Caki2 (cell line): ENCODE measurements at places on chromosomes 1 and 21. TPM values are rescaled to one million over a fixed set of nuclear protein-coding genes. Genes with fewer than 3 reads are reported as not detected.
A peak's percentile ranks its signal among the peaks of the same experiment; 100 is the strongest.

Gene ASPM
- total RNA-seq, result 14.5 and 21.4 TPM in 2 replicates

Gene ALPL
- 0.14 and 1.9 TPM in 2 replicates for total RNA-seq

- DNase-seq, result no peak
Observed at GRCh38 chr1:67298762-67299161, 8.9 kb upstream of the IL12RB2 start.

- no peak for DNase-seq
Observed at GRCh38 chr1:186623551-186623950, 56.7 kb downstream of the PTGS2 start.

Gene ENAH
- 69.6 and 87.9 TPM in 2 replicates for total RNA-seq

Gene GJC2
- total RNA-seq, result 0.10 TPM in 1 of 2 replicates, not detected in the other

Gene ITGB2
- 11.9 and 12.5 TPM in 2 replicates for total RNA-seq

DNA sequence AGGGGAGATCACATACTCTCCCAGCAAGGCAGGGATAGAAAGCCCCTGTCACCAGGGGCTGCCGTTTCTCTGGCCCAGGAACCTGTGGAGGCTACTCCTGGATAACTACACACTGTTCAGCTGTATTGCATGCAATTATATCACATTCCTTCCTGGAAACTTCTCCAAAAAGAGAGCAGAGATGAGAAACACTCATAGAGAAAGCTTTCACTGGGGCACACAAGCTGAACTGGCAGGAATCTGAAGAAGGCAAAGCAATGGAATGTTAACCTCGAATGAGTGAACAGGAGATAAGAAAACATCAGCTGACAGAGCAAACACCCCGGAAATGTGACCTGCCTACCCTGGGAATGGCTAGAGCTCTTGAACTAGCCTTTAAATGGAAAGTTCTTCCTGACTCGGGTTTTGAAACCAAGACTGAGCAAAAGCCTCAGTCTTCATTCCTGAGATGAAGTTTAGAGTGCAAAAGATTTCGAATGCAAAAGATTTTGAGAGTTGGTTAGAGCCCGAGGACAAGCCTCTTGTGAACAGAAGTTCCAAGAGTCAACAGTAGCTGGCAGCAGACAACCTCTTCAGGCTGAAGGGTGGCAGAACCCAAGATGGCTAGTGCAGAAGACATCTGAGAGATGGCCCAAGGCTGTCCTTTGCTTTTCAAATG lies 32.3 kb downstream of the CCN1 start:
- peak; percentile 83 for DNase-seq

Gene LIN28A
- not detected in 2 replicates for total RNA-seq

Gene TOMM20
- 104 and 111 TPM in 2 replicates for total RNA-seq

GRCh38 chr1:29632806-29633615 lies 396.7 kb downstream of the PTPRU start:
- DNase-seq, result no peak

GRCh38 chr1:78570539-78570938 lies 49.7 kb upstream of the IFI44L start:
- no peak for DNase-seq

- DNase-seq, result no peak
Observed at GRCh38 chr1:98733782-98734112, 72.2 kb downstream of the SNX7 start.

GRCh38 chr1:151885479-151885878 lies 23.8 kb downstream of the THEM4 start:
- no peak for DNase-seq

- DNase-seq, result no peak
Observed at GRCh38 chr1:37151789-37152188, 117.5 kb upstream of the GRIK3 start.

Gene DISC1
- total RNA-seq, result 0.91 and 3.5 TPM in 2 replicates

DNA sequence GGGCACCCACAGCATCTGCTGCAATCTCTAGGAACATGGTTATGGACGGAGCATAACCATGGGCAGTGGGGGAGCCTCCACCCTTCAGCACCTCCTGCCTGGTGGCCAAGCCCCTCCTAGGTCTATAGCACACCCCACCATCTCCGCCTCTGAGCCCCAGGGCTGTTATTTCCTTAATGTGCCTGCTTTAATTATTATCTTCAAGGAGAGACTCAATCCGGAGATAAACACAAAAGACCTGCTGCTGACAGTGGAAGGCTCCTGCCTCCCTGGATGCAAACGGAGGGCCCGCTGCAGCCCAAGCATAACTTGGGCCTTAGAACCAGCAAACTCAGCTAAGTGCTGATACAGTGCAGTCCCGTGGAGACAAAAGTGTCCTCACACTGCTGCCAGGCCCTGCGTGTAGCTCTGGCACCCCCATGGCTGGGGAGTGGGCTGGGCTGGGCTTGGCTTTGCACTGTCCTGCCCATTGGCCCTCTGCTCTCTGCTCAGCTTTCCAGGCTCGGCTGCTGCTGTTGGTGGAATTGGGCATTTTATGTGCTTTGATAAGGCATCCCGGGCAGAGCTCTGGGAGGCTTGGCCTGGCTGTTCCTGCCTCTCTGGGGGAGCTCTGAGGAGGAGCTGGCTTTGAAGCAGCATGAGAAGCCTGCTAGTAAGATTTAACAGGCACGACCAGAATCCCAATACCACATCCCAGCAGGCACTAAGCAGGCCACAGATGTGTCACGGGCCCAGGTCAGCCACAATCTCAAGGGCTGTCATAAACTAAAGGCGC lies 620.2 kb downstream of the PTPRU start:
- DNase-seq, result no peak

Gene TCHH
- total RNA-seq, result not detected in 2 replicates

GRCh38 chr1:177959811-177960515 lies 9.9 kb downstream of the SEC16B start:
- DNase-seq, result no peak
